ENCODE measurements at places on chromosomes 6 and 20. TPM values are rescaled to one million over a fixed set of nuclear protein-coding genes. Genes with fewer than 3 reads are reported as not detected.

GRCh38 chr6:161890832-161891297 lies 617.0 kb upstream of the AGPAT4 start:
- DNase-seq: no peak

GRCh38 chr6:16956361-16956760 lies 145.5 kb upstream of the STMND1 start:
- DNase-seq: no peak

- DNase-seq: no peak
Measured at GRCh38 chr6:39156801-39157200, 41.8 kb upstream of the SAYSD1 start.

DNA sequence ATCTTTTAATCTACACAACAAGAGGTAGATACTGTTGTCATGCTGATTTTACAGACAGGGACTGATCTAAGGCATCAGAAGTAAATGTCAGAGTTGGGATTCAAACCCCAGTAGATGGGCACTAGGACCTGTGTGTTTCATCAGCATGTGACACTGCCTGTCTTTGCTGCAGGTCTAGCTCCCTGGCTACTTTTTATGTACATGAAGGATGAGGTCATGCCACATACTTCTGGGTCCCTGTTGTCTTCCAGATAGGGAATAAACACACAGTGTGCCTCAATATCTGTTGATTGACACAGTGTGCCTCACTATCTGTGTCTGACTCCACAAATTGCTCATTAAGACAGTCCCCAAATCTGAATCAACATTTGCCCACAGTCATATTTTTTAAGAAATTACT lies 106.9 kb downstream of the TFAP2B start:
- no peak for DNase-seq

GRCh38 chr20:31720486-31721407 lies 1.9 kb downstream of the BCL2L1 start:
- no peak for DNase-seq

DNA sequence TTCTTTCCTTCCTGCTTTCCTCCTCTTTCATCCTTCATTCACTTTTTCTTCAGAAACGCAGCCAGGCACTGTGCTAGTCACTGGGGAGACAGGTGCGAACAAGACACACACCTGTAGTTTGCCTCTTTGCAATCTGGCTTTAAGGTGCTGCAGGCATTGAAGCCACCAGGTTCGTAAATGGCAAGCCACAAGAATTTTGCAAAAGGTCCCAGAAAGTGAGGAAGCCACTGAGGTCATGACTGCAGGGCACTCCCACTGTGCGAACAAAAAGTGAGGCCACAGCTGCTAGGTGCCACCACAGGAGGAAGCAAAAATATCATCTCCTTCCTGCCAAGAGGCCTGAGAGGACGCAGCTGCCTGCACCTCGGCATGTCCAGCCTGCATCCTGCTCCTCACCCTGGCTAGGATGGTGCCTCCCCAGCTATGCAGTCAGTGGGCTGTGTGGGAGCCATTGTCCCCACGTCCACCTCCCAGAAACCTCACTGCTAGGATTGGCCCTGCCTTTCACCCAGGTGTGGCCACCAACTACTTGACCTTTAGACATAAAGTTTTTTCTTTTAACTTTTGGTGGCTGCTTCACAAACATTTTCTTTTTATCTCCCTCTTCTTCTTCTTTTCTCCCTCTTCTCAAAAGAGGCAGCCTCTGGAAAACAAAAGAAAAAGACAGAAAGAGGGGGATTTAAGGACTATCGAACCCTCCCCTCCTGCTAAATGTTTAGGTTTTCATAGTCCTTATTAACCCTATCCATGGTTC lies 230.8 kb downstream of the BCAS1 start:
- no peak for DNase-seq

DNA sequence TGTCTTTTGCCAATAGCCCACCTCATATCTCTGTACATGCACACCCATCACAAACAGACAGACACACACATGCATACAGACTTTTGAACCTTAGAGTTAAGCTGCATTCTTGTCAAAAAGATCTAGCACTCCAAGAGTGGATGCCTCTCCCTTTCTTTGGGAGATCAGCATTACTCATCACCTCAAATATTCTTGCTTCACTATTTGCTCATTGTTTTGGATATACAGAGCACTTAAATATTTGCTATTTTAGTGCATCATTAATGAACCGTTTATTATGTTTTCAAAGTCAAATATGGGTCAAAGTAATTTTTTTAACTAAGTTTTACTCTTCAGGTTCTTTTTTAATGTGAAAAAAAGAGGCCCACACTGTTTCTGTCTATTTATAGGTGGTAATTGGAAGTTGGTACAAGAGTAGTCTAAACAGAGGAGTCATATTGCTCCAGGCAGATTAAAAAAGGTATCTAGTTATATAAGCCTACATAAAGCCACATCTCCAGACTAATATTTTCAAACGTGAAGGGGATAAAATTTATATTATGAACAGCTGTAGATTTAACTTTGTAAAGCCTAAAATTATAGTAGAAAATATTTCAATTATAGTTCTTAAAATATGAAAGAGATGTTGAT lies 102.6 kb downstream of the FLRT3 start:
- DNase-seq: no peak

DNA sequence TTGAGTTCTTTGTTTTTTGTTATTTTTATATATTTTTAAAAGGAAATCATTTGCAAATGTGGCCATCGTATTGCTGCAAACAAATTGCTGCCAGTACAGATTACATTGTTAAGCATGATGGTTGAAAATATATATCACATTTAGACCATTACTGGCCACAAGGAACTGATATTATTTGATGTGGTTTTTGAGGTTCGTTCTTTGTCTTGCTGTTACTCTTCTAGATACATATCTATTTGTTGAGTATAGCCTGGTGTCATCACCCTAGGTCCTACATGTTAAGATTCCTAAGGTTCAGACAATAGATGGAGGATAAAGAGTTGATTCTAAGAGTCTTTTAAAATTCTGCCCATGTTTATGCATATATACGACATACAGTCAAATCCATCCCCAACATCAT lies 306.0 kb downstream of the FARS2 start:
- DNase-seq: no peak

DNA sequence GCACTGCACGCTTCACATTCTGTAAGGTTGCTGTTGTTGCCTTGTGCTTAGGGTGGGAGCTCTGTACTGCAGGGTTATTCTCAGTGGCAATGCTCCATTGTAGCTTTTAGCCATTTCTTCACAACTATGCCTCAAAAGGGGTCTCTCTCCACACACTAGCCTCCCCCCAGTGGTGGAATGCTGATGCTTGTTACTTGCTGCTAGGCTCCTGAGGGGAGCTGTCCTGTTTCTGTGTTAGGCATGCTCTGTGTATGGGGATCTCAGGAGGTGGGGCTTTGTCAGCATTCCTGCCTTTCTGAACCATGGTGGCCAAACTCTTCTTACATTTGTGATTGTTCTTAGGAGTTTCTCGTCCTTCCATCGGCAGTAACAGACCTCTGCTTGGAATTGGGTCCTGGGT lies 18.8 kb downstream of the TMEM170B start:
- DNase-seq: no peak

DNA sequence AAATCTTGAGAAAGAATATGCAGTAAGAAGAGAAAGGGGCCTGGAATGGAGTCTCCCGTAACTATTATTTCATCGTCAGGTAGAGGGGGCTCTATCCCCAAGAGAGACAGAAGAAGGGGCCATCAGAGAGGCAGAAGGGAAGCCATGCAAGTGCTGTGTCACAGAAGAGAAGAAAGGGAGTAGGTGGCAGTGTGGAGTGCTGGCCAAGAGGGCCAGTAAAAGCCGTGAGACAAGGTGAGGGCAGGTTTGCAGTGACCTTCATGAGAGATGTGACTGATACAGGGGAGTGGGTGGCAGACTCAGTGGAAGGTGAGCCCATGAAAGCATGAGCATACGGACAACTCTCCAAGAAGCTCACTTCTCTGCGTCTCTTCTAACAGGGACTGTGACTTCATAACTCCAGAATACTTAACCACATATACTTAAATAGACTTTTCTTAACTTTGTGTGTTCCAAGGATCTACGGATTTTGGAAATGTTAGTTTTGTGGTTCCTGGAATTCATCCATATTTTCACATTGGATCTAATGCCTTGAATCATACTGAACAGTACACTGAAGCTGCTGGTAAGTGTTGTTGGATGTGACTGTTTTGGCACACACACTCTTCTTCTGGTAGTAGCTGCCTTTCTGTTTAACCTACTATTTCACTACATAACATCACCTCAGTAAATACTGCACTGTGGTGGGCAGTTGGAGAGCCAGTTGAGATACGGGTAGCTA lies 15.6 kb downstream of the PM20D2 start:
- DNase-seq: no peak

DNA sequence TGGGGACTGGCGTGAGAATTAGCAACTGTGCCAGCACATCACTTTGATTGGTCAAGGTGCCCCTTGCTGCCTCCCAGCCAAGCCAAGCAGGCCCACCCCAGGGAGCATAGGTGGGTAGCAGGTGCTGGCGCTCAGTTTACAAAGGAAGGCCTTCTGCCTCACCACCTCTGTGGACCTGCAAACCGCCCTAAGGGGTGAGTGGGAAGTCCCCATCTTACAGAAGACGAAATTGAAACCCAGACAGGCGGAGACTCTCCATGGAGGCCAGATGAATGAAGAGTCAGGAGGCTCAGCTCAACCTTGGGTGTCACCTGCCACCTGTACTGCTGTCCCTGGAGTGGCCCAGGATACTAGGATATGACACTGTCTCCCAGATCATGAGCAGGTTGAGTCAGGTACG lies 21.5 kb upstream of the MAS1L start:
- DNase-seq: no peak

DNA sequence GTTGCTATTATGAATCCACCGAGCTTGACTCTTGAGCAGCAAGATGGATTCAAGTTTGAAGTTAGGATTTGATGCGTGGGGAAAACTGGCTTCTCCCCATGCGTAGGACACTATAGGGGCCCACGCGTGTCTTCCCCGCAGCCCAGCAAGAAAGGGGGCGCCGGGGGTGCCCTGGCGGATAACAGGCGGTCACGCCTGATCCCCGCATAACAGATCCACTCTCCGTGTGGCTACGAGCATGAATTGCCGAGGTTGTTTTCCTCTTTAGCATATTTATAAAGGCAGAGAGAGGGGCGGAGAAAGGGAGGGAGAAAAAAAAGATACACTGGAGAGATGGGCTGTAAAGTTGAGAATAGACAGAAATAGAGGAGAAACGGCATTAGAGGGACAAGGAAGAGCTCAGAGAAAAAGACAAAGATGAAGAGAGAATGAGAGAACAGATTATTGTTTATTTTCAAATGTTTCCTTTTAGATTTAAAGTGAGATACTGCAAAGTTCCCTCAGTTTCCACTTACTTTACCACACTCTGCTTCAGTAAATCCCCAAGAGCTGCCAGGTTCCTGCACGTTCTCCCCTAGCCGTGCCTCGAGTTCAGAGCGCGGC lies 32.0 kb downstream of the TFAP2A start:
- no peak for DNase-seq

The NAPB gene
- 14.7 TPM for total RNA-seq

The VSX1 gene
- not detected for total RNA-seq

The TSPYL1 gene
- 26.5 TPM for total RNA-seq

The LAMA5 gene
- total RNA-seq: 375 TPM

The KCNS1 gene
- not detected for total RNA-seq

The RAD21L1 gene
- not detected for total RNA-seq

The TBXT gene
- total RNA-seq: not detected

The MRPS10 gene
- 31.8 TPM for total RNA-seq

The CLDN20 gene
- not detected for total RNA-seq

The HUS1B gene
- total RNA-seq: 2.8 TPM

The SMOC2 gene
- total RNA-seq: 132 TPM

The DDAH2 gene
- total RNA-seq: 97.6 TPM

Measured in uterus (tissue), 4 donors.